Islet precursor cell (in vitro differentiated cells): ENCODE measurements at places on chromosomes 11 and 22.
A peak's percentile ranks its signal among the peaks of the same experiment; 100 is the strongest.

DNA sequence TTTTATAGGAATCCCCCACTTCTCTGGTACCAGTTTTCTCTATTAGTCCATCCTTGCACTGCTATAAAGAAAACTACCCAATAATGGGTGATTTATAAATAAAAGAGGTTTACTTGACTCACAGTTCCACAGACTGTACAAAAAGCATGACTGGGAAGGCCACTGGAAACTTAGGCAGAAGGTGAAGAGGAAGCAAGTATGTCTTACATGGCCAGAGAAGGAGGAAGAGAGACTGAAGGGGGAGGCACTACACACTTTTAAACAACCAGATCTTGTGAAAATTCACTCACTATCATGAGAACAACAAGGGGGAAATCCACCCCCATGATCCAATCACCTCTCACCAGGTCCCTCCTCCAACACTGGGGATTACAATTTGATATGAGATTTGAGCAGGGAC is 68.9 kb upstream of the GNAZ start:
- no peak for DNase-seq

DNA sequence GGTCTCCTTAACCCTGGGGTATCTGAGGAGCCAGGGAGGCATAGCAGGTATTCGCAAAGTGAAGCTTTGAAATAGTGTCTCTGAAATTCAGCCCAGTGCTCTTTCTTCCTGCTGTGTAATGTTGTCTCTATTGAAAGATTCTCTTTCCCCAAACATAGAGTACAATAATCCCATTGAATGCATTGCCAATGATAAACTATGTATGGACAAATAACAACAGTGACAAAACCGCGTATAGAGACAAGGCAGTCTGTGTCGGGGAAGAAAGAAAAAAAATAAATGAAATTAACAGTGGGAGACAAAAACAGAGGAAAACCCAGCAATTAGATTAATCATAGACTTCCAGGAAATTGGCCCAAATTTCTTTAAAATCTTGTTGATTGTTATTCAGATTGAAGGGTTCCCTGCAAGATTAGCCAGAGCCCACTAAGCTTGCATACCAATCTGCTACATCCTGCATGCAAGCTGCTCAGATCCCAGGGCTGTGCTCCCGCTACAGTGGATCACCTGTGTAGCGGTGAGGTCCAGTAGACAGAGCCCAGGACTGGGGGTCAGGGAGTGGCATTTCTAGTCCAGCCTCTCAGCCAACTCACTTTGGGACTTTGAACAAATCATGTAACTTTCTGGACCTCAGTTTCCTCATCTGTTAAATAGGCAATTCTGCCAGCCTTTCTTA is 492.8 kb downstream of the INSC start:
- DNase-seq: no peak

GRCh38 chr11:65452806-65453490 is 30.4 kb downstream of the NEAT1 start:
- DNase-seq: no peak

GRCh38 chr11:79896258-79896657 is 455.4 kb upstream of the TENM4 start:
- DNase-seq: no peak

DNA sequence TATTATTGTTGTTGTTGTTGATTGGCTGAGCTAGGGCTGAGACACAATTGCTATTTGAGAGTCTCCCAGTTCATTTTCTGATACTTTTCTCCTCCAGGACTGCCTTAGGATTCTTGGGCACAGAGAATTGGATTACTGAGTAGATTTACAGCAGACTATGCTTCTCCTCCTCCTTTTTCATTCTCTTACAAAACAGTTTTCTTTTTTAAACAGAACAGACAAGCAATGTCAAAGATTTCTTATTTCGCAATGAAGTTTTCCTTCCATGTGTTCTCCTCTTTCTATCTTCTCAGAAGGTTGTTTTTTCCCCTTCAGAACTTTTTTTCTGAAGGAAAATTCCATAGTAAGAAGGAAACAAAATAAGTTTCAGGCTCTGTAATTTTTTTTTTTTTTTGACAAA is 19.8 kb upstream of the TIMP3 start:
- DNase-seq: no peak

DNA sequence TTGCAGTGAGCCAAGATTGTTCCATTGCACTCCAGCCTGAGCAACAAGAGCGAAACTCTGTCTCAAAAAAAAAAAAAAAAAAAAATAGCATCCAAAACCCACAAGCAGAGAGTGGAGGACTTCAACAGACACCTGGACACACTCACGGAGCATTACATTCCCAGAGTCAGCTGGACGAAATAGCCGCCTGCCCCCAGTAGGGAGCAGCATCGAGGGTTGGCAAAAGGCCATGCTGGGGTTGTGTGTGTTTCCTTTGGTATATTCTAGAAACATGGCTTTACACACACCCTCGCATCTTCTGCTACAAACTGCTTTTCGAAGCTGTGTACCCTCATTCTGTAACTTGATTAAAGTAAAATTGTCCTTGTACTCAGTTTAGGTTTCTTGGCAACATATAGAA is 5.3 kb downstream of the ADA2 start:
- DNase-seq: peak; percentile 71

DNA sequence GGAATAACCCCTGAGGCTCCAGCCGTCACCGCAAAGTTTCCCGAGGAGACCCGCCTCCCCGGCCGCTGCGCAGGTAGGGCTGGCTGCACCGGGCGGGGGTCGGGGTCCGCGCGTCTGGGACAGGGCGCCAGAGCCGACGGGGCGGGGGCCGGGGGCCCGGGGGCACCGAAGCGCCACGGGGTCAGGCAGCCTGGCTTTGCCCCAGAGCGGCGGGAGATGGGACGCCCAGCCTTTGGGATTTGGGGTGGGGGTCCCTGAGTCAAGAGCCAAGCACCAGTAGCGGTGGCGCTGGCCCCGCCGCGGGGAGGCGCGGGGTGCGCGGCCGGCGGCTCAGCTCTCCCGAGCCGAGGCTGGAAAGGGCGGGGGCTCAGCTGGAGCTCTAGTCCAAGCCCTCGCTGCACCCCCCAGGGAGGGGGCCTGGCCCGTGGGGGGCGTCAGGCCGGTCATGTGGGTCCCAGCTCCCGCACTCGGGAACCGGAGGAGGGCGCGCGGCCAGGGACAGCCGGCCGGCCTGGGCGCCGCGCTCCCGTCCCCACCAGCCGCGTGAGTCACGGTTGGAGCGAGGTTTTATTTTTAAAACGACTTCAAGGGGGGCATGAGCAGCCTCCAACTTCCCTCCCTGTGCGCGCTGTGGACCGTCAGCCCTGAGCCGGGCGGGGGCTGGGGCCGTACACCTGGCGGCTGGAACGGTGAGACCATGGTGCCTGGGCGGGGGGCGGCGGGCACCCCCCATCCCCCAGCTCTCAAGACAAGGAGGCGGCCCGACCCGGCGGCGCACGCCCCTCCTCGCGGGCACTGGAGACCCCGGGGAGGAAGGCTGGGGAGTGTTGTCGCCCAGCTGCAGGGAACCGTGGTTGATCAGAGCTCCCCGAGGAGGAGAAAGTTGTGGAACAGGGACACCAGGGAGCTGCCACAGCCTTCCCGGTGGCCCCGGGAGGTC is 626 bp downstream of the FLRT1 start:
- DNase-seq: no peak

DNA sequence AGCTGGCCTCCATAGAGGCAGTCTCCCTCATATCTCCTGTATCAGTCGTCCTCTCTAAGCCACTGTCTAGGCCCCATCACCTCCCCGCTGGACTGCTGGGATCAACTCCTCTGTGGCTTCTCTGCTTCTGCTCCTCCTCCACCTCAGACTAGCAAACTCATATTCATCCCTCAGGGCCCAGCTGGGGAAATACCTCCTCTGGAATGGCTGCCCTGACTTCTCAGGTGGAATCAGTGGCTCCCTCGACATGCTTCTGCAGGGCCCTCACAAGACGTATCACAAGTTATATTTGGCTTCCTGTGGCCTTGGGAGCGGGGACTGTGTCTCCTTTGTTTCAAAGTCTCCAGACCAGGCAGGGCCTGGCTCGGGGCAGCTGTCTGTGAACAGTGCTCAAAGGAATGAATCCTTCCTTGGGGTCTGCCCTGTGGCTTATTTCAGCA is 10.0 kb downstream of the SLC29A2 start:
- no peak for DNase-seq

- DNase-seq: no peak
These were observed 21.8 kb downstream of the NUCB2 start for GRCh38 chr11:17298302-17298701.

DNA sequence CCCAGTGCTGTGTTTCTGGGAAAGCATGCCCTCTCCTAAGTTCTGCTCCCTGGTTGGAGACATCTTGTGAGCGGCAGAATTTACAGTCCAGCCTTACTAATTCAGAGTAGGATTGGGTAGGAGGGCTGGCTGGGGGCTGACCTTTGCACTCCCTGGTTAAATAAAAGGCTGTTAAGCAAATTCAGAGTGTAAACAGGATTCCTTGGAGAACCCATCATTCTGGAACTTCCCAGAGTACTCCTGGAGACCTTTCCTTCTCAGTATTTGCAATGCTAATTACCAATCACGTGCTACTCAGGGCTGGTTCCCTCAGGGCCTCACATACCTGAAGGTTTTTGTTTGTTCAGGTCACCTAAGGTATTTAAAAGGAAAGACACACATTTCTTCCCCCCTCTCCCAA is 340.2 kb downstream of the TBC1D22A start:
- DNase-seq: peak; percentile 87

- peak; percentile 40 for DNase-seq
These were observed 48.9 kb upstream of the MYEOV start for GRCh38 chr11:69245041-69245440.

GRCh38 chr11:102712137-102712536 is 6.6 kb upstream of the MMP27 start:
- DNase-seq: no peak

DNA sequence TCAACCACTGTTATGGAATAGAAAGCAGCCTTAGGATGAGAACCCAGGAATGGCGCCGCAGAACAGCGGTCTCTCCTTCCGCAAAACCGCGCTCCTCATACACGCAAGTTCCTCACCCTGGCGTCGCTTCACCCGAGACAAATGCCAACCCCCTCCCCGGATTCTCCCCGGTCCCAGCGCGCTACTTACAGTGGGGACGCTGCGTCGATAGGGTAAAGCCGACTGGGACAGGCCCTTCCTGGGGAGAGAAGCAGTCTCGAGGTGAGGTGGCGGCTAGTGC is 287 bp downstream of the RPS13 start:
- no peak for DNase-seq

DNA sequence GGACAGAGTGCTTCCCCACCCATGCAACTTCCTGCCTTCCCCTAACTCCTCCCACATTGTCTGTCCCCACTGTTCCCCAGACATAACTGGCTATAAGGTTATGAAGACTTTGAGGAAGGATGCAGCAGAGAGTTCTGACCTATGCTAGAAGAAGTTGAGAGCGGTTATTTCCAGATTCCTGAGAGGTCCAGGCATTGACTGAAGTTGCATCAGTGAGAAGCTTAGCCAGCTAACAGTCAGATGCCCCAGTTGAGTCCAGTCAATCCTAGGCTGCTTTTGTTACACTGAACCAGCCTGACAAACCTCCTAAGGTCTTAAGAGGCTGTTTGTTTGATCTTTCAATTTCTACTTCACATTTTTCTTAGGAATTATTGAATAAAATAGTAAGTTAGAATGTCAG is 937.9 kb upstream of the CCDC90B start:
- DNase-seq: no peak

- DNase-seq: no peak
These were observed 79.7 kb downstream of the MYO7A start for GRCh38 chr11:77207618-77208313.

- no peak for DNase-seq
These were observed 93.4 kb upstream of the SEPTIN5 start for GRCh38 chr22:19620742-19621371.

DNA sequence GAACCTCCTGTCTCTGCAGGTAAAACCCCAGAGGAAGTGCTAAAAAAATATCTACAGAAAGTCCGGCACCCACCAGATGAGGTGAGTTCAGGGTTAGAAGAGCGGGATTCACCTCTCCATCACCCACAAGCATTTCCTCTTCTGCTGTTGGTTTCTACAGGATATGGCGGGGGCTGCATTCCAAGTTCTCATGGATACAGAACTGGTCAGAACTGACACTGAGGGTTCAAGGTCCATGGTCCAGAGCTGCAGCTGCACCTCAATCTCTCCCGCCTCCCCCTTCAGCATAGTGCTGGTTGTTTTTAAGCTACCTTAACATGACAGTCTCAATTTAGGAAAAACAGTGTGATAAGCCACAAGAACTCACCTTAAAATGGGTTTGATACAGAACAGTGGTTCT is 19.2 kb downstream of the DTX4 start:
- DNase-seq: no peak

GRCh38 chr11:33272338-33273107 is 15.3 kb downstream of the HIPK3 start:
- DNase-seq: no peak
